Activated T-helper 2 cell treated with anti-CD3 and anti-CD28 coated beads, Interferon-gamma antibody, Interleukin-2, Interleukin-4, amounts not matched to agents 10 μg/mL and 5 μg/mL and 100 μg/mL, durations not matched to agents 14 hours and 24 hours and 36 hours (primary cell): ENCODE measurements at places on chromosomes 11 and 22.
A peak's percentile ranks its signal among the peaks of the same experiment; 100 is the strongest.

DNA sequence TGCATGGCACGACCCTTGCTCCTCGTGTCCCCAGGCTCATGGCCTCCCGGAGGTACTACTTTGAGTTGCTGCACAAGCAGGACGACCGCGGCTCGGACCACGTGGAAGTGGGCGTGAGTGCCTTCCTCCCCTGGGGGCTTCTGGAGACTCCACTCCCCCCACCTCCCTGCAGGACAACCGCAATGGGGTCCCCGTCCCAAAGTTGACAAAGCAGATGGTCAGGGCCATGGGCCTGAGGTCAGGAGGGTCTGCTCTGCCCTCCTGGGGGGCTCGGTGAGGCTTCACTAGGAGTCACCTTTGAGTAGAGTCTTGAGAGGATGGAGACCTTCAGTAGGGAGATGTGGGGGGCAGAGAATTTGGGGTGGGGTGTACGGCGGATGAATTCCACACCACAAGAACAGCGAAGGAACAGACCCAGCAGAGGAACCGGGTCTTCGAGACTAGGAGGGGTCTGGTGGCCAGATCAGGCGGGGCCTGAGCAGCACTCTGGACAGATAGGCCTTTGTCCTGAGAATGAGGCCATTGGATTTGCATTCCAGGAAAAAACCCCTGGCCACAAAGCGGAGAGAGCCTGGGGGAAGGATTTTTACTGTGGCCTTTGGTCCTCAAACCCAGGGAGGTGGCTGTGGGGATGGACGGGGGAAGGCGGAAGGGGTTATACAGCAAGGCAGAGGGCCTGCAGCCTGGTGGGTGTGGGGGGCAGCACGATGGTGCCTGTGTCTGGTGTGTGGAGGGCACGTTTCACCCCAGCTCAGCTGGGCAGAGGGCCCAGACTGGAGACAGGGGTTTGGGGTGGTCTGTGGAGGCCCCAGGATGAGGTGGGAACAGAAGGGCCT lies 4.6 kb downstream of the B4GALNT4 start:
- DNase-seq: no peak

DNA sequence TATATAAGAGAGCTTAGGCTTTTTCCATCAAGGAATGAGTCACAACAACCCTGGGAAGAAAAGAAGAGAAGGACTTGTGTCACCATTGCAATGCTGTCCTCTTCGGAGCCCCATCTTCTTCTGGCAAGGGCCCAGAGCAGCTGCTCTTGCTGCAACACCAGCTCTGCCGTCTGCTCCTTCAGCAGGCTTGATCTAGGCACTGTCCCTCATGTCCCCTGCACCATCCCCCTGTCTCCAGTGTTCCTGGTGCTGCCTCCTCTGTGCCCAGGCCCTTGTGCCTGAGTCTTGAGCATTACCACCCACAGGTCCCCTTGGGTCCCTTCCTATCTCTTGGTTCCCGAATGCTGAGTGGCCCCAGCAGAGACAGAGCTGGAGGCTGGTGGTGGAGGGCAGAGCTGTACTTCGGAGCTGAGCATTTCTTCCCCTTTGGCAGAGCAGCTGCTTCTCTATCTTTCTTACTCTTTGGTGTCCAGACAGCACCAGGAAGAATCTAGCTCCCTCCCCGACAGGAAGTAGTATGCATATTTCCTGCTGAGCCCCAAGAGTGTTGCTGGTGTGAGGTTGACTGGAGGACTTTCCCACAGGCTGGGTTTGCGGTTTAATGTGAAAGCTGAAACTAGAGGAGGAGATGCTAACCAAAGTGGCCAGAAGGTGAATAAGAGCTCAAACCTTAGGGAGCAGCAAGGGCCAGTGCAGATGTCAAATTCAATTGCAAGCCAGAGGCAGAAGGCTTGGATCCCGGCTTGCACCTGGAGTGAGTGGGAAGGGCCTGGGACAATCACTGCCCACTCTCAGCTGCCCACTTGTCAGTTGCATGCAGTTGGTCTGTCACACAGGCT lies 27.8 kb downstream of the WEE1 start:
- DNase-seq: peak; percentile 72

- DNase-seq: no peak
Observed at GRCh38 chr11:104968856-104969776, 742 bp upstream of the CASP4 start.

- no peak for DNase-seq
Observed at GRCh38 chr11:111098091-111098490, 147.4 kb upstream of the POU2AF2 start.
